Stimulated activated naive CD4-positive, alpha-beta T cell (primary cell): ENCODE measurements at places on chromosomes 7 and 10.

DNA sequence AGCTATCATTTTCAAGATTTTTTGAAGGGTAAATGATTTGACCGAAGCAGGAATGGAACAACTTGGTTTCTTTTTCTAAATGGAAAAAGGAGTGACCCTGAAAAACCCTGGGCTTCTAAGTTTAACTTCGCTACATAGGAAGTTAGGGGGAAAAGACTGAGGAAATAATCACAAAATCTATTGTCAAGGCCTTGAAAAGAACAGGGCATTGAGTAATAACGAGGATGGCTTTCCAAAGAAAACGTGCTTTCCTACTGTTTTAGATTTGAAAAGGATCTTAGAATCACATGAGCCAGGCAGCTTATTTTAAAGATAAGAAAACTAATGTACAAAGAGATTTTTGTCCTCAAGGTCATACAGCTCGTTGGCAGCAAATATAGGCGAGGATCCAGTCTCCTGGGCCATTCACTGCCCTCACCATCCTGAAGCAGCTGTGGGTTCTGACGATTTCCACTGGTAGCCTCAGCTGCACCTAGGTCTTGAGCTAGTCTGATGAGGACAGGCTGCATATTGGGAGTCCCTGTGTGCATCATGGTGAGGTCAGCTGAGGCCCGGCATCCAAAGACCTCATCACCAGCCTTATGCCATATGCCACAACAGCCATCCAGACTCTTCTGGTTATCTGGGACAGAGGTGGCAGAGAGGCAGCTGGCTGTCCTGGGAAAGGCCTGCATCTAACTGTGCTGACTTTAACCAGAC is 384.7 kb upstream of the NRP1 start:
- DNase-seq = no peak

DNA sequence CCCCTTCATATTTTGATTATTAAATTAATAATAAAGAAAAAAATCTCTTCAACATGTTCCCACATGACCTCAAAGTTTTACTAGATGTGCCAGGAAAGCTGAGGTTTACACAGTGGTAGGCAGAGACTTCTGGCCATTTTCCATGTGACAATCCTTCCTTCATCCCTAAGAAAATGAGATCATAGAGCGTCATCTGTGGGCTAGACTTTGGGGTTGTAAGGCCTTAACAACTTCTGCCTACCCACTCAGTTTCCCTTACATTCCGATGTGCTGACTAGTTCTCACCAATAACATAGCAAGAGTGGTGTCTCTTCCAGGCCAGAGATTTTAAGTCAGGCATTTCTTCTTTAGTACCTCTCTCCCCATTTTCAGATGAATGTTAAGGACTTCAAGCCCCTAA is 171.1 kb upstream of the PHF14 start:
- DNase-seq = no peak

- no peak for DNase-seq
Observed at GRCh38 chr7:46707973-46708372, 786.9 kb upstream of the IGFBP3 start.

DNA sequence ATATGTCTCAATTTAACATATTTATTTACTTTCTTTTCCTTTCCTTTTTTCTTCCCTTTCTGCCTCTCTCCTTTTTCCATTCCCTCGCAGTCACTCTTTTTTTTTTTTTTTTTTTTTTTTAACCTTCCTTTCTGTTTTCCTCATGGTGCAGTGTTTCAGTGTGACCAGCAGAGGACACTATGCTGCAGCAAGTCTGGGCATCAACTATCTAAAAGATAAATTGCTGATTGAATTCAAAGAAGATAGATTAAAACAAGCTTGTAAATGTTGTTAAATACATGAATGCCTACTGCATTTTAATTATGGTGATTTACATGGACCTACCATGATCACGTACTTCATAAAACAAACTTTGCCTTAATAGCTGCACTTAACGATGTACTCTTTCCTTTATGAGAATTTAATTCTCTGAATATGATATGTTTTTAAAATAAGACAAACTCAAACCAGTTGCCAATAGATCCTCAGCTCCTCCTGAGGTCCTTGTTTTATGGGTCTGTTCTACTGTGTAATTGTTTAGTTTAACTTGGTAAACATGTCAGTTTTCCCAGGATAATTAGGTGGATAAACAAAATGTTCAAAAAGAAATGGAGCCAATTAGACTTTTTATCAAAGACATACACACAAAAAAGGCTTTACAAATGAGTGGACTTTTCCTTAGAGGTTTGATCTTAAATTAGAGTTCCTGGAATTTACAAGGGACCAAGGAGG is 101.0 kb upstream of the AGR3 start:
- peak; percentile 1 for DNase-seq

GRCh38 chr7:85775431-85775830 is 588.6 kb upstream of the SEMA3D start:
- no peak for DNase-seq

- DNase-seq = no peak
Observed at GRCh38 chr10:63468947-63469346, 3.2 kb upstream of the JMJD1C start.

DNA sequence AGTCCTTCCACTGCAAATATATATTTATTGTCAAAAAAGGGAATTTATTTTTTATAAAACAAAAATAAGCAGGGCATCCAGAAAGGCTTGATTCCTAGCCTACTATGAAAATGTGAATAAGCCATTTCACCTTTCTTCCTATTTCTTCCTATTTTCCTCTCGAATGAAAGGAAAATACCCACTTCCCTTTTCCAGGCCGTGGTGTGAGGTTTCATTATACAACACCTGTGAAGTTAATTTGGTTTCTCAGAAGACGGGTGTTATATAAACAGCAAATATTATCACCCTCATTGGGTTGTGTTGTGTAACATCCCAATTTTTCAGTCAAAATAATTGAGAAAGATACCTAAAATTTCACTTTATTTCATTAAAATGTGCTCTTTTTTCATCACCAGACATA is 214.3 kb downstream of the DGKB start:
- DNase-seq = no peak

DNA sequence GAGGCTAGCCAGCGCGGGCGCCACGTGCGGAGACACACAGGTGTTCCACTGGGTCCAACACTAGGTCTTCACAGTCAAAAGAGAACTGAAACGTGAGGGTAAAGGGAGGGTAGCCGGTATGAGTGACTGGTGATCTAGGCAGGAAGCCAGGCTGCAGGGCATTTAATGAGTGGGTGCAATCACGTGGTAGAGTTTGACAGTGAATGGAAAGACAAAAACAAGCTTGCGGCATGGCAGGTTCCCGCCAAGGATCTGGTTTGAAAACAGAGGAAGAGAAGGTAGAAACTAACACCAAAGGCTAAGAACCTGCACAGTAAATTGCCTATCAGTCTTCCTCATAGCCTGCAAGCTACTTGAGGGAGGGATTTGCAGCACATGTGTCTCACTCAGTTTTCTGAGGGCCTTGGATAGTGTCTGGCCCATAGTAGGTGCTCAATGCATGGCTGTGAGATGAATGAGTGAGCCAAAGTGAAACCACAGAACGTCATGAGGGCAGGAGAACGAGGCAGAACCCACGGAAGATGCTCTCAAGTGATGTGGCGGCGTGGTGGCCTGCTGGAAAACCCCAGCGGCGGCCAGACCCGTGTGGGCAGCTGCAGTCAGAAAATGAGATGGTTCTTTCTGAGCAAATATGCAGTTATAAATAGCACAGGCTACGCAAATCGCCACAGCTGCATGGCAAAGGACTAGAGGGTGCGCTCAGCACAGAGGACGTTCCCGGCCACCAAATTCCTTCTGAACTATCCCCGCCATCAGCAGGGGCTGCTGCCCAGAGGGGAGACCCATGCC is 183.6 kb upstream of the NFE2L3 start:
- DNase-seq = no peak

DNA sequence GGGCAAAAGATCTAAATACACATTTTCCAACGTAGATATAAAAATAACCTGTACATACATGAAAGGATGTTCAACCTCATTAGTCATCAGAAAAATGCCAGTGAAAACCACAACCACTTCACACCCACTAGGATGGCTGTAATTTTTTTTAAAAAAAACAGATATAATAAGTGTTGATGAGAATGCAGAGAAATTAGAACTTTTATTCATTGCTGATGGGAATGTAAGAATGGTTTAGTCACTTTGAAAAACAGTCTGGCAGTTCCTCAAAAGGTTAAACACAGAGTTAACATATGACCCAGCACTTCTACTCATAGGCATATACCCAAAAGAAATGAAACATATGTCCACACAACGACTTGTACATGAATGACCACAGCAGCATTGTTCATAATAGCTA is 32.3 kb upstream of the PRKCQ start:
- no peak for DNase-seq

GRCh38 chr10:77313066-77313750 is 324.4 kb downstream of the KCNMA1 start:
- DNase-seq = no peak

DNA sequence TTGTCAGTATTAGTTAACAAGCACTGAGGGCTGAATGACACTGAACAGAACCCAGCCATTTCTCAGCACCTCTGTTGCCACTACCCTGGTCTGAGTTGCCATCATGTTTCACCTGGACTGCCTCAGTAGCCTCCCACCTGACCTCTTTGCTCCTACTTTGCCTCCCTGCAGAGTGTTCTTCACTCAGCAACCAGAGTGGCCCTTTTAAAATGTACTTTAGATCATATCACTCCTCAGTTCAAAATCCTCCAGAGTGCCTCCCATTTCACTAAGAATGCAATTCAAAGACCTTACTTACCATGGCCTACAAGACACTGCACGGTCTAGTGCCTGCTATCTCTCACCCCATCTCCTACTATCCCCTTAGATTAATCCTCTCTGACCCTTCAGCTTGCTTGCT is 214.5 kb downstream of the AUTS2 start:
- DNase-seq = no peak

- no peak for DNase-seq
Observed at GRCh38 chr7:6546498-6547251, 4.6 kb downstream of the GRID2IP start.

DNA sequence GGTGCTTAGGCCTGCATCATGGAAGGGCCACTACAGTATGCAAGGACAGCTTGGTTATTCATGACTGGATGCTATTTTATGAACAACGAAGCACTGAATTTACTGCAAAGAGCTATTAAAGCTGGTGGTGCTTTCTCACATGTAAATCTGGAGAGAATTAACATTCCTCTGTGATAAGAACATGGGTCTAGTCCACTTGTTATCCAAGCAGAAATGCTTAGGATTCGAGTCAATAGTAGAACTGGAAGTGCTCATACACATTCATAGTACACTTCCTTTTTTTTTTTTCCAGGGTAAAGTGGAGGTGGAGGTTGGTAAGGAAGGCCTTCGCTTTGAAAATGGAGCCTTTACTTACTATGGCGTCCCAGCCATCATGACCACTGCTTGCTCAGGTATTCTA is 35.0 kb downstream of the CNNM1 start:
- DNase-seq = no peak

DNA sequence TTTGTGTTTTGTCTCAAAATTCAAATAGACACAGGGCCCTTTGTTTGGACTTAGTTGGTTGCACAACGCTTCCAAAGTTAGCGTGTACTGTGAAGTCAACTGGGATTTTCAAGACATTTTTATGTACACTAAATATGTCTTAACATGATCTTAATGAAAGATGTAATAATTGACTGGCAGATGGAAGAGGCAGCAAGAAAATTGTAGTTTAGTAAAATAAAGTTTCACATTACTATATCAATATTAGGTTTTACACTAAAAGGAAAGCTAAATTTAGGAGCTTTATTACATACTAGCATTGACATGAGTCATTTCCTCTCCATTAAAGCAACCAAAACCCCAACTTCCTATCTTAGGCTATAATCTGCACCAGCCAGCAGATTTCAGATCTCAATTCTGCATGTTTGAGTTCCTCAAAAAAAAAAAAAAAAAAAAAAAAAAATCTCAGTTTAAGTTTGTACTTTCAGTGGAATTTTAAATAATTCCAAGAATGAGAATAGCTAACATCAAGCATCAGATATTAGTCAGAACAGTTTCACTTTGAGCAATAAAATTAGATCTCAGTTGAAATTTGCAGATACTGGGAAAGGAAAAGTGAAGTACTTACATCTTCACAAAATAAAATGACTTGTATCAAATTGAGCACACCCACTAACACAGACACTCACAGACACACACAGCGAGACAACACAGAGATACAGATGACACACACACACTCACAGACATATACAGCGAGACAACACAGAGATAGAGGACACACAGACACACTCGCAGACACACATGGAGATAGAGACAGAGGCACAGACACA is 346.6 kb upstream of the KLF6 start:
- no peak for DNase-seq

- DNase-seq = no peak
Observed at GRCh38 chr10:44966816-44967509, 7.4 kb downstream of the RASSF4 start.

GRCh38 chr7:517774-518629 is 1.6 kb downstream of the PDGFA start:
- no peak for DNase-seq

GRCh38 chr7:112511451-112512202 is 30.8 kb downstream of the LSMEM1 start:
- DNase-seq = no peak

DNA sequence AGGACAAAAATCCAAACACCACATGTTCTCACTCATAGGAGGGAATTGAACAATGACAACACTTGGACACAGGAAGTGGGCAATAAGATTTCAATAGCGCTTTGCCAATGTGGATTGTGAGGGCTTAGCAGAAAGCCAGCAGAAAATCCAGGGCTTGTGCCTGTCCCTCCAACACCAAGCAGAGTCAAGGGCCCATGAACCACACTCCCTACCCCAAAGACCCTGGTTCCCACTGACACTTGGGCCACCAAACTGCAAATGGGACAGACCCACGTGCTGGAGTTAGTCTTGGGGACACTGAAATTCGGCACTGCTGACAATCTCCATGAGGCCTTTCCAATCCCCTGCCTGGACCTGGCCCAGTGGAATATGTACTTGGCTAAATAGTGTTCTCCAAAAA is 67.0 kb downstream of the GRID1 start:
- DNase-seq = no peak
